ENCODE measurements at places on chromosomes 1 and 21.

- DNase-seq: no peak
Measured at GRCh38 chr1:33548721-33549120, 76.3 kb downstream of the ZSCAN20 start.

DNA sequence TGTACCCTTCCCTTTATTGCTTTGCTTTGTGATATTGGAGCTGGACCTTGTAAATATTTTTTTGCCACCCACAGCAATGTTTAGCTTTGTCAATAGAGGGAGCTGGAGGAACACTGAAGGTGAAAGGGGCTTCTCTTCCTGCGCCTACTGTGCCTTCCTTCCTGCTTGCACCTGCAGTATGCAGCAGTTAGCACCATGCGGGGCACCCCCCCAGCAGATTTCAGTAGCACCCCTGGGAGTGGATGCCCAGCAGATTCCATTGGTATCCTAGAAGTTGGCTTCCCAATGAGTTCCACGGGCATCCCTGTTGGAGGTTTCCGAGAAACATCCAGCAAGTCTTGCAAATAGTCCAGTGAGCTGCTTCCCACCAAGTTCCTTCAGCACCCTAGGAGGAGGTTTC, 25.6 kb downstream of the S100A10 start:
- DNase-seq: peak; percentile 69

DNA sequence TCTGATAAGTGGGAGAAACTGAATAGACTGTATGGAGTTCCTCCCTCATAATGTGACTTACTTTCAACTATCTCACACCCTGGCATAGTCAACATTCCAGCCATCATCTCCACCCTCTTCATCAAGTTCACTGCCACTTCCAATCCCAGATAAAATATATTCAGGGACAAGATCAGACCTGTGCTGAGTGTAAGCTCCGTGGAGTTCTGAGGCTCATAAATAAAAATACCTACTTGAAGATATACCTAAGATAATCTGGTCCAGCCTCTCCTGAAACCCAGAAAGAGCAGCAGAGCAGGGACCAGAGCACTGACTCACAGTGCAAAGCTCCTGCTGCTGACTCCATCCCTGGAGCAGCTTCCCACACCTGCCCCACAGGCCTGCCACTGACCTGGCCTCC, 1.7 kb upstream of the LCE7A start:
- DNase-seq: no peak

GRCh38 chr1:153805886-153806719, 30.9 kb downstream of the SLC27A3 start:
- no peak for DNase-seq

GRCh38 chr1:207873055-207873890, 37.7 kb downstream of the CD34 start:
- no peak for DNase-seq

- DNase-seq: peak; percentile 70
Measured at GRCh38 chr1:41404308-41404761, 43.1 kb downstream of the FOXO6 start.
